Colonic mucosa (tissue), 4 donors: ENCODE measurements at places on chromosomes 12 and 14. TPM values are rescaled to one million over a fixed set of nuclear protein-coding genes. Genes with fewer than 3 reads are reported as not detected.

The SSPN gene
- total RNA-seq = 13.5 TPM

The AICDA gene
- not detected for total RNA-seq

The METTL1 gene
- 7.1 TPM for total RNA-seq

The ANGEL1 gene
- total RNA-seq = 10.7 TPM

The CLSTN3 gene
- 17.0 TPM for total RNA-seq

The EIF2S1 gene
- total RNA-seq = 73.7 TPM

The SERPINA1 gene
- 153 TPM for total RNA-seq

The PA2G4 gene
- 155 TPM for total RNA-seq

The ALDH2 gene
- 240 TPM for total RNA-seq

The PPP4R4 gene
- total RNA-seq = not detected

The ITFG2 gene
- 19.4 TPM for total RNA-seq

The SCYL2 gene
- total RNA-seq = 58.4 TPM

The DNAI7 gene
- total RNA-seq = not detected

The HOXC4 gene
- total RNA-seq = not detected

The ACRBP gene
- total RNA-seq = 1.9 TPM

The ITGA7 gene
- 64.4 TPM for total RNA-seq

The BRF1 gene
- 40.6 TPM for total RNA-seq

The KRT82 gene
- not detected for total RNA-seq

The FGD4 gene
- total RNA-seq = 38.4 TPM

The TMEM121 gene
- 0.82 TPM for total RNA-seq

The OR10G3 gene
- total RNA-seq = not detected

The TAS2R30 gene
- total RNA-seq = 2.0 TPM

The DEPDC4 gene
- total RNA-seq = 2.9 TPM

The KERA gene
- not detected for total RNA-seq

The CATSPERB gene
- 2.9 TPM for total RNA-seq

The ARHGDIB gene
- 21.5 TPM for total RNA-seq

The PPP1R1A gene
- 5.2 TPM for total RNA-seq

The ACOT4 gene
- total RNA-seq = 2.9 TPM

The NTS gene
- 0.32 TPM for total RNA-seq

The CCDC198 gene
- not detected for total RNA-seq

The AQP2 gene
- not detected for total RNA-seq

The MANSC4 gene
- not detected for total RNA-seq

The CISTR gene
- total RNA-seq = not detected

The SRRM4 gene
- total RNA-seq = 0.27 TPM

The DBX2 gene
- total RNA-seq = not detected

The PLEKHD1 gene
- total RNA-seq = 0.05 TPM

The HEBP1 gene
- total RNA-seq = 40.9 TPM

The KRT6C gene
- total RNA-seq = not detected

The AKT1 gene
- 181 TPM for total RNA-seq

The CLEC2A gene
- total RNA-seq = not detected

The TC2N gene
- 93.4 TPM for total RNA-seq

The ANKRD13A gene
- total RNA-seq = 39.9 TPM

The NFATC4 gene
- total RNA-seq = 24.0 TPM

The GLIPR1L2 gene
- total RNA-seq = 0.22 TPM

The DAO gene
- total RNA-seq = 2.2 TPM

The SLC7A7 gene
- total RNA-seq = 7.0 TPM

The SALL2 gene
- total RNA-seq = 1.7 TPM

The VSX2 gene
- total RNA-seq = not detected

The TAS2R13 gene
- 1.0 TPM for total RNA-seq

The PROX2 gene
- not detected for total RNA-seq

The KLRF1 gene
- 0.40 TPM for total RNA-seq

The GLS2 gene
- total RNA-seq = 1.7 TPM
